ENCODE measurements at places on chromosomes 5 and 9.

DNA sequence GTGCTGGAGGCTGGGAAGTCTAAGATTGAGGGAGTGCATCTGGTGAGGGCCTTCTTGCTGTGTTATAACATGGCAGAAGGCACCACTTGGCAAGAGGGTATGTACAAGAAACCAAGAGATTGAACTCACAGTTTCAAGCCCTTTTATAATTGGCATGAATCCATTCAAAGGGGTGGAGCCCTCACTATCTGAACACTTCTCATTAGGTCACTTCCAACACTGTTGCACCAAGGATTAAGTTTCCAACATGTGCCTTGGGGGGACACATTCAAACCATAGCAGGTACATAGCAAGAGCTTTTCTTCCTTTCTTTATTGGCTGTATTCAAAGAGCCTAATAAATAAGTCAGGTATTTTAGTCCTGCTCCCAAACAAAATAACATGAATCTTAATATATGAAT, 62.7 kb downstream of the PRELID2 start:
- DNase-seq = no peak

DNA sequence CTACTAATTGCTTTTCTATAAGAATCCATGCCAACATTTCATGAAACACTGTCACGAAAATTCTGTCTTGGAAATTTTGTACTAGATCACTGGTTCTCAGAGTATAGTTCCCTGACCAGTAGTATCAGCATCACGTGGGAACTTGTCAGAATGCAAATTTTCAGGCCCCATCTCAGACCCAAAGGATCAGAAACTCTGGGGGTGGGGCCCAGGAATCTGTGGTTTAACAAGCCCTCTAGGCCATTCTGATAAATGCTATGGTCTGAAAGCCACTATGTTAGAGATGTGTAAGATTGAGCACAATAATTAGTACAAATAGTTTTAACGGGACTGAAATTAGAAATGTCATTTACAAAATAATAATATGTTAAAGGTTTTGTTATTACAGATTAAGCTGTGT, 615.7 kb upstream of the ARRDC3 start:
- no peak for DNase-seq

GRCh38 chr9:71620746-71621145, 147.6 kb downstream of the CEMIP2 start:
- no peak for DNase-seq

- DNase-seq = peak; percentile 55
Observed at GRCh38 chr5:50717651-50718050, 51.2 kb downstream of the PARP8 start.

DNA sequence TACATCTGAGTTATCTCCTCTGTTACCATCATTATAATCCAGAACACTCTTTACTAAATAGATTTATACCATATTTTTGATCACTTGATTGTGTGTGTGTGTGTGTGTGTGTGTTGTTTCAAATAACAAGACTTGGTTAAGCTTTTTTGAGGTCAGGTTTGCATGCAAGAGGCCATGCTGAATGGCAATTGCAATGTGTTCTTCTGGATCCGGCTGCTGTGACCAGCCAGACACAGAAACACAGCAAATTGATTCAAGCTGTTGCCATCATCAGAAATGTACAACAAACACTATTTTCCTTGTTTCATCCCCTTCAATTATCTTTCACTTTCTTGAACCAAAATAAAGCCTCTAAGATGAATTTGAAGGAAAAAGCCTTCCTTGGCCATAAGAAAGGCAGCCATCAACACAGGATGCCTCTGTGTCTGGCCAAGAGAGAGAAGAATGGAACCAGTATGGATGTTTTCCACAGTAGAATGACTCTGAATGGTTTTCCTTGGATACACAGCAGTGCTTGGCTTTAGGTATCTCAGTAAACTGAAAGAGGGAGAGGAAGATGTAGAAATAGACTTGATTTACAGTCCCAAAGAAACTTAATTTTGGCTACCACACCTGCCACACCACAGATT, 53.9 kb downstream of the DPYSL3 start:
- DNase-seq = peak; percentile 25

DNA sequence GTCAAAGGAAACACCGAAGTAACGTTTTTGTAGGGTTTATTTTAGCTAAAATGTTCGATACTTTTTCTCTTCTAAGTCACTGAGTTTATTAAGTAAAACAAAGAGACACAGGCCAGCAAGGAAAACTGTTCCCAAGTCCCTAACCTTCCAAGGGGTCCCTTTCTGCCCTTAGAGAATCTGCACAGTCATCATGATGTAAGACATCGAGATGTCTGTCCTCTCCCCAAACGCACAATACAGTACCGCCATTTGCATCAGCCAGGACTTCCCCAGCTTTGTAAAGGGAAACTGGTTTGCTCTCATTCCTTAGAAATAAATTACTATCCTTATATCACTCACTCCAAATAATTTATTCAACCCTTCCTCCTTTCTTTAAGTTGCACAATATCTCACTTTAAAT, 89.3 kb downstream of the MARCHF11 start:
- no peak for DNase-seq

- DNase-seq = no peak
Observed at GRCh38 chr5:32044939-32045338, 129.2 kb downstream of the GOLPH3 start.

DNA sequence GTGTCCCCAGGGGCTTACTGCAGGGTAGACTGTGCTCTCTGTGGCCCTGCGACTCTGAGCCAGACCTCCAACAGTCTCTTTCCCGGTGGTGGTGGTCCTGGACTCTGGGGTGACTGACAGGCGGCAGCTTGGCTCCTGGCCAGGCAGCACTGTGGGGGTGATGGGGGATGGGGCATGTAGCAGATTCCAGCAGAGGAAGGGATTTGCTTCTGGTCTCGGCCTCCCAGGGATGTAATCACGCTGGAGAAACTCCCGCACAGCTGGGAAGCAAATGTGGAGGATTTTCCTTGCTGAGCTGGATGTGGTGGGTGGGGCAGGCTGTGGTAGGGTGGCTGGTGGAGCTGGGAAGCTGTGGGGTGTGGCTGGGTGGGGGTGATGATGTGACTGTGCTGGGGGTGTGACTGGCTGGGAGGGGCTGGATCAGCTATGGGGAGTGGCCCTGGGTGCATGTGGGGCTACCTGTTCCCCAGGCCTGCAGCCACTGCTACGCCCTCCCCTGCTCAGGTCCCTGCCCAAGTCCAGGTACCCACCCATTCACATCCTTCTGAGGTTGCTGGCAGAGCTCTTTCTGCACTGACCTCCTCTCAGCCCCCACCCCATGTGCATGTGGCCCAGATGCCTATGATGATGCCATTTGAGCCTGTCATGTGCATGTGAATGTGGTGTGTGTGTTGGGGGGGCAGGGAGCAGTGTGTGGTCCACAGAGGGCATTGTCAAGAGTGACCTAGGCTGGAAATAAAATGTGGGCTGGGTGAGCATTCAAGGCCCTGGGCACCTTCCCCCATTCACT, 3.8 kb downstream of the NDST1 start:
- no peak for DNase-seq

DNA sequence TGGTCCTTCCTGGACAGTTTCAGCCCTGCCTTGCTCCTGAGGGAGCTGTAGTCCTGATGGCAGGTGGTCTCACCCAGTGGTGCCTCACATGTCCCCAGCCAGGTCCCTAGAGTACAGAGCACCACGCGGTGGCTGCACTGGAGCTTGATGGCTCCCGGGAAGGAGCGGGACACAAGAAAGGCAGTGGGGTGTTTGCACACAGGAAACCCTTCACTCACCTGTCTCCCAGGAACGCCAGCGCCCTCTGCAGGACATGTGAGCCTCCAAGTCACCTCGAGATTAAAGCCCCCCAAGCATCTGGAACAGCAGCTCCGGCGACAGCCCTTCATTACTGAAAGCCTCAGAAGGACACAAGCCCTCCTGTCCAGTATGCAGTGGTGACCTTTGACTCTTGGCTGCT, 19.9 kb upstream of the TMEM250 start:
- DNase-seq = peak; percentile 51

- no peak for DNase-seq
Observed at GRCh38 chr9:83060556-83060955, 2.4 kb downstream of the RASEF start.

DNA sequence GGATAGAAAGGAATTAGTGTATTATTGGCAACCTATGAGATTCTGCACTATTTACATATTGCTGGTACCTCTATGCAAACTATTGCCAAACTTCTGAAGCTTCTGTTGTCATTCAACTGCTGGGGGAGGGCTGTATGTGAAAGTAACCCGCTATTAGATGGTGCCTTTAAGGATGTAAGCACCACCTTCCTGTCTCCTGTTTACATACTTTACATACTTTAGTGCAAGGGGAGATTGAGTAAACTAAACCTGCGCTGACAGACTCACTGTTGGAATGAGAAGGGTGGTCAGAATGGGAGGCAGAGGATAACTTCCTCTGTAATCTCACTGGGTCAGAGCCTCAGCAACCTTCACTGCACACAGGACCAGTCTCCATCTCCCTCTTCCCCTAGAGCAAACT, 123.8 kb downstream of the NR3C1 start:
- DNase-seq = no peak

- no peak for DNase-seq
Observed at GRCh38 chr5:55591686-55592085, 56.9 kb upstream of the PLPP1 start.

- DNase-seq = no peak
Observed at GRCh38 chr5:154706416-154706815, 48.8 kb upstream of the LARP1 start.

- DNase-seq = no peak
Observed at GRCh38 chr9:124477648-124478285, 27.5 kb downstream of the ADGRD2 start.

DNA sequence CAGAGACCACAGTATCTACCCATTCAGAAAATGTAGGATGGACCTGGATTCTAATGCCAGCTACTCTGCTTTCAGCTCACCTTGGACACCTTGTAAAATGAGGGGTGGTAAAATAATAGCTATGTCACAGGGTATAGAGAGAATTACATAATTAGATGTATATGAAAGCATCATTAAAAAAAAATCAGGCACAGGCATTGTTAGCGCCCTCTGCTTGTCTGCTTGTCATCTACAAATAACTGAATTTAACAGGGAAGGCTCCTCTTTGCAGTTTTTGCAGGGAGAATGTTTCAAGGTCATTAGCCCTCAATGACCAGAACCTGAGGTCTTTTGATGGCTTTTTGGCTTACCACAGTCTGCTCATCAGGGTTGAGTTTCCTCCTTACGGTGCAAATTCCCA, 58.0 kb downstream of the GPR21 start:
- no peak for DNase-seq

DNA sequence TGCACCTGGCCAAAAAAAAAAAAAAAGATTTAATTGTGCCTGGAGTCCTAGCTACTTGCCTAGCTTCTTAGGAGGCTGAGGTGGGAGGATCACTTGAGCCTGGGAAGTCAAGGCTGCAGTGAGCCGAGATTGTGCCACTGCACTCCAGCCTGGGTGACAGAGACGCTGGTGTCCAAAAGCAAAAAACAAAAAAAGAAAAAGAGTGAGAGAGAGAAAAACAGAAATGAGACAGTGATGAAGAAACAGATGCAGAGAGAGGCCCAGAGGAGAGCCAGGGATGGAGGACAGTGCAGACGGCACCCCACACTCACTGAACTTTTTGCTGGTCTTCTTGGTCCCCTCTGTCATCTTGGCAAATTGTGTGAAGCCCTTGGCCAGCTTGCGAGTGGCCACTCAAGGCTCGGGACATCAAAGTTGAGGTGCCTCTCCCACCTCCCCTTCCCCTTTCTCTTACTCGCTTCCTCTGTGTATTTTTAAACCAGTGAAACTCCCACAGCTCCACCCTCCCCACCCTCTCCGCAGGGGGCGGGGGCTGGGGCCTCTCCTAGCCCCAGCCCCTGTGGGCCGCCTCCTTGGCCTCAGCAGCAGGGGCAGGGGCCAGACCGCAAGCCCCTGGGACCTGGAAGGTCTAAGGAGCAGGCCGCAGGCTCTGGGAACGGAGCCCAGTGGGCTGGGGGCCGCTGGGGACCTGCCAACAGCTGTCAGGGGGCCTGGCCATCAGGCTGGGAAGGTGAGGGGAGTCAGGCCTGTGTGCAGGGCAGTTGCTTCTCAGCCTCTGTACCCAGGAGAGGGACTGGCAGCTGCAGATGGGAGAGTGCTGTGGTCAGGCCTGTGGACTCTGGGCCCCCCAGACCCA, at the start of gene SH2D3C:
TSS of gene SH2D3C (minus strand) at position 387 of the 856 bp plus-strand sequence. CDS start at position 348, 39 bp downstream.
- no peak for DNase-seq

- no peak for DNase-seq
Observed at GRCh38 chr9:136508729-136509500, 26.1 kb upstream of the SEC16A start.

DNA sequence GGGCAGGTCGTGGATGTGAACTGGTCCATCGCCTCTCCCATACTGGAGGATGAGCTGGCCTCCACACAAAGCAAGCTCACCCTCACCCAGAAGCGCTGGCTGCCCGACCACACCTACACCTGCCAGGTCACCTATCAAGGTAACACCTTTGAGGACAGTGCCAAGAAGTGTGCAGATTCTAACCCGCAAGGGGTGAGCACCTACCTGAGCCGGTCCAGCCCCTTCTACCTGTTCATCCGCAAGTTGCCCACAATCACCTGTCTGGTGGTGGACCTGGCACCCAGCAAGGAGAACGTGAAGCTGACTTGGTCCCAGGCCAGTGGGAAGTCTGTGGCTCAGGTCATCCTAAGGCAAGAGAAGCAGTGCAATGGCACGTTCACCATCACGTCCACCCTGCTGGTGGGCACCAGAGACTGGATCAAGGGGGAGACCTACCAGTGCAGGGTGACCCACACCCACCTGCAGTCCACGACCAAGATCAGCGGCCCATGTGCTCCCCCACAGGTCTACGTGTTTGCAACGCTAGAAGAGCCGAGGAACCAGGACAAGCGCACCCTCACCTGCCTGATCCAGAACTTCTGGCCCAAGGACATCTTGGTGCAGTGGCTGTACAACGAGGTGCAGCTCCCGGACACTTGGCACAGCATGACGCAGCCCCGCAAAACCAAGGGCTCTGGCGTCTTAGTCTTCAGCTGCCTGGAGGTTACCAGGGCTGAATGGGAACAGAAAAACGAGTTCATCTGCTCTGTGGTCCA, 71.3 kb downstream of the INSL6 start:
- DNase-seq = no peak

DNA sequence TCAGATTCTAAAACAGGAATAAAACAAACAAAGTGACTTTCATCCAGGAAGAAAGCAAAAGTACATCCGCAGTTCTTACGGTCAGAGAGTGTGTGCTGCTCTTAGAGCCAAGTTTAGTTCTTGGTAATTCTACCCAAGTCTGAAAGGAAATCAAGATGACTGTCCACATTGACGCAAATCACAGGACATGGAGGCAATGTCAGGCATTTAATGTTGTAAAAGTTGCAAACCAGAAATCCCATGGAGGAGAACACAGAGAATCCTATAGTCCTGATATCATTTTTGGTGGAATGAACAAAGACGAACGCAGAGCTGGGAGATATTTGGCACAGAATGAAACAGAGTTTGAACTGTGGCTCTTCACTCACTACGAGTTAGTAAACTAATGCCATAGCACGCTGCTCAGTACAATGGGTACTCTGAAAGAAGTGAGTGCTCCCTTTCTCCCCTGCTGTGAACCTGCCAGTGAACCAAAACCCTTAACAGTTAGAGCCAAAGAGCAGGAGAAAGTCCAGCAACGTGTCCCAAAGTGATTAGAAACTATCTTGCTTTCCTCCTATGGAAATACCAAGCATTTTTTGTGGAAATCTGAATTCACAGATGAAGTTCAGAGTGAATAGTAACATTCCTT, 74.3 kb downstream of the MUSK start:
- no peak for DNase-seq

Measured in NCI-H526 (cell line).